PC-9 (cell line): ENCODE measurements at places on chromosomes 12 and 14. TPM values are rescaled to one million over a fixed set of nuclear protein-coding genes. Genes with fewer than 3 reads are reported as not detected.
A peak's percentile ranks its signal among the peaks of the same experiment; 100 is the strongest.

- H3K27me3 ChIP-seq: no peaks in the 10 kb centered on the region
- no peak for DNase-seq
- H3K27ac ChIP-seq: no peak overlapping the region
- no peaks in the 10 kb centered on the region for H3K4me1 ChIP-seq
- H3K36me3 ChIP-seq: no peaks in the 10 kb centered on the region
- H3K4me3 ChIP-seq: no peak overlapping the region
Measured at GRCh38 chr14:34277191-34277590, 184.8 kb downstream of the SPTSSA start.

GRCh38 chr14:61668282-61668681 lies 27.0 kb upstream of the HIF1A start:
- H3K36me3 ChIP-seq: no peaks in the 10 kb centered on the region
- DNase-seq: peak; percentile 18
- H3K27ac ChIP-seq: peak overlapping the region; percentile 80
- H3K4me1 ChIP-seq: peaks cover 43% of the 10 kb centered on the region
- H3K4me3 ChIP-seq: no peak overlapping the region

- no peaks in the 10 kb centered on the region for H3K36me3 ChIP-seq
- H3K4me1 ChIP-seq: peaks cover 7% of the 10 kb centered on the region
- DNase-seq: no peak
- H3K27ac ChIP-seq: no peak overlapping the region
Measured at GRCh38 chr12:94792693-94793092, 142.3 kb upstream of the TMCC3 start.

The TPPP2 gene
- total RNA-seq: not detected in 2 replicates

The MYH6 gene
- total RNA-seq: not detected in 2 replicates

DNA sequence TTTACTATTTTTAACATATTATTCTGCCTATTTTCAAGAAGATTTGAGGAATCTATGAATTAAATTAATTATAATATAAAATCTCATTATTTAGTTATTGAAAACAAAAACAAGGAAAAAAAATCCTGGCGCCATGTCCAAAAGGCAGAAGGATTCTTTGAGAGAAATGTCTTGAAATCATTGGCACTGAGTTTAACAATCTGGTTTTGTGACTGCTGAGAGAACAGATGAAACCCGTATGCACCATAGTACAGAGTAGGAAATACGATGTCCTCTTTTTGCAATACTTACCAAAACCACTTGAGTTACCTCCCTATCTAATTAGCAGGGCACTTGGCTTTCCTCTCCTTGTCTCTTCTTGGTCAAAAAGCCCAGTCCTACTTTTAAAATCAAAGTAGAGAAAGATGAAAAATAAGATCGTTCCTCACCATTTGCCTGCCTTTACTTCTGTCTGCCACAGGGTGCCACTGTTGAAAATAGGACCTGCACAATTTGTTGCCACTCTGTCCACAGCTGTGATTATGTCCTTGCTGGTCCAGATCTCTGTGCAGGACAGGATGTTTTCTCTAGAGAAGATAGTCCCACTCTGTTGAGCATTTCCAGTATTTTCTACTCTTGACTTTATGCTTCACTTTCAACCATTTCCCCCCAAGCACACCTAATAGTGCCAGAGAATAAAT lies 179.7 kb downstream of the PDZRN4 start:
- H3K4me1 ChIP-seq: no peaks in the 10 kb centered on the region
- H3K4me3 ChIP-seq: no peak overlapping the region
- DNase-seq: no peak

DNA sequence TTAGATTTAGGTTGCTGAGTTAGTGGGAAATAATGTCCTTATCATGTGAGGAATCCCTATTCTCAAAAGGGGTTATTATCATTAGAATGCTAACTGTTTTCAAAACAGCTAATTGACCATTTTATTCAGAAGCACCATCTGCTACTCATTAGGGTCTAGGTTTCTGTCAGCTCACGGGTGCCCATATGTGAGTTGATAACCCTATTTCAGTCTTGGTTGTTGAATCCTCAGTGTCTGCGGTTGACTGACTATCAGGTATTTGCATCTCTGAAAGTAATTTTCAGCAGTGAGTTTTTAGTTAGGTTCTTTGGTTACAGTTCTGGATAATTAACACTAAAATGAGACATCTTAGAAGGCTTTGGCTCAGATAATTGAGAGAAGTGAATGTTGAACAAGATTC lies 1404.0 kb downstream of the AACS start:
- H3K4me3 ChIP-seq: no peak overlapping the region
- H3K4me1 ChIP-seq: no peaks in the 10 kb centered on the region
- H3K27me3 ChIP-seq: no peaks in the 10 kb centered on the region
- DNase-seq: no peak
- no peaks in the 10 kb centered on the region for H3K36me3 ChIP-seq
- no peak overlapping the region for H3K27ac ChIP-seq

The SERPINA10 gene
- total RNA-seq: not detected in 2 replicates

The POTEM gene
- total RNA-seq: not detected in 2 replicates

DNA sequence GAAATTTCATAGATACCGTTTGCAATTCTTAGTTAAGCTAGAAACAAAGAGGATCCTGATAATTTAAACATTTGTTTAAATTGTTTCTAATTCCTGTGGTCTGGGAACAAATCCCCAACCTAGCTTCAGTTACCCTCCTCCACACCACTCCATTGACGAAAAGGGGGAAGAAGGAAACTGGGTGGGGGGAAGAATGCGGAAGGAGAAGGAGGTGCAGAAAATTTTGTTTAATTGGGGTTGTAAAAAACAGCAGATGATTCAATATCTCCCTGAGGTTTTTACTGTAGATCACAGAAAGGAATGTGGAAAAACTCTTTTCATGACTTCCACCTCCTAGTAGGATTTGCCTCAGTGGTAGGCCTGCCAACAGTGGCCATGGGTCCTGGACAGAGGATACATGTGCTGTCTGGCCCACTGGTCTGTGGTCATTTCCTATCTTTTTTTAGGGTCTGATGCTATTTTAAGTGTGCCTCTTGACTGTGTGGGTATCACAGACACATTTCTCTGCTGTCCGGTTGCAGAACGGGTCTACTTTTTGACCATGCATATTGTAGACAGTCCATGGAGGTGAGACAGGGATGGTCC lies 122.9 kb upstream of the PCED1B start:
- no peaks in the 10 kb centered on the region for H3K36me3 ChIP-seq
- H3K4me3 ChIP-seq: no peak overlapping the region
- H3K27me3 ChIP-seq: no peaks in the 10 kb centered on the region

- H3K36me3 ChIP-seq: no peaks in the 10 kb centered on the region
- peaks cover 10% of the 10 kb centered on the region; the same call in 1 of the 2 replicates for H3K4me1 ChIP-seq
- H3K4me3 ChIP-seq: peak overlapping the region; percentile 40; the same call in 1 of the 2 replicates
- peaks cover 9% of the 10 kb centered on the region; the same call in 1 of the 2 replicates for H3K27me3 ChIP-seq
- no peak for DNase-seq
- no peak overlapping the region for H3K27ac ChIP-seq
Measured at GRCh38 chr12:53696655-53697331, 20.9 kb upstream of the ATP5MC2 start.

DNA sequence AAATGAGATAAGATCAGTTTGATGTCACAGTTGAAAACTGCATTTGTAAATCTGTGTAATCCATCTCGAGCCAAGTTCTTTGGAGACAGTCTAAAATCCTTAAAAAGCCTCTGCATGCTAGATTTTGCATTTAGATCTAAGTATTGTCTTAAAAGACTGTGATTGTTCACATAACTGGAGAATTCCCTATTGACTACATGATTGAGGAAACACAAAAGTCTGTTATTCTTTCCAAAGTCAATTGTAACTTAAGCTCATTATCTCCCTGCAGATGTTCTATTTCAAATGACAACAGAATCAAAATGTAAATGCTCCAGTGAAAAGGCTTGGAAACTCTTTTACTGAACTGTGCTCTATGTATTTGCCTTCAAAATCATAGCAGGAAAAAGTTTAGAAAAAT lies 77.8 kb downstream of the MYF5 start:
- no peaks in the 10 kb centered on the region for H3K36me3 ChIP-seq
- H3K4me3 ChIP-seq: no peak overlapping the region
- no peak overlapping the region for H3K27ac ChIP-seq

DNA sequence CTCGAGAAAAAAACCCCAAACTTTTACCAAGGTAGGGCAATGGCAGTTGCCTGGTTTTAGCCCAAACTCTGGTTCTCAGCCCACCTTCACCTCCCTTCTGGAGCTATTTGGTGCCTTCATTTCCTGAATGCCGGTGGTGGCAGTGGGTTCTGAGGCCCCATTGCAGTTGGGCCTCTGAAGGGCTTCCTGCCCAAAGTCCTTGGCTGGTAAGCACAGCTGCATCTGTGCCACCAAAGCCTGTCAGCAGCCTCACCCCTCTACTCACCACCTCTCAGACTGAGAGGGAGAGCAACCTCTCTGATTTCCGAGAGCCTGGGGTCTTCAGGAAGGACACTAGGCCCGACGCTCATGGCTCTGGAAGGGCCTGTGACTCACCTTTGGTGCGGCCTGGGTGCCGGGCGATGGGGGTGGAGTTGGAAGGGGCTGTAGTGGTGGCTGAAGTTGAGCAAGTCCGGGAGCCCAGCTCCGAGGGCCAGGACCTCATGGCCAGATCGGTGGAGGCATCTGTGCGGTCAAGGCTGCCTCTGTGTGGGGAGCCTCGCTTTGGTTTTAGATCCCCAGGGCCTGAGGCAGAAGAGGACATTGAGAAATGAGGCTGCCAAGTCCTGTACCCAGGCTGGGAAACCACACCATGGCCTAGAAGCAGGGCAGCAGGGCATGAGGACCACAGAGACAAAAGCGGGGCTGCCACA lies 38.6 kb upstream of the GPR68 start:
- no peaks in the 10 kb centered on the region for H3K27me3 ChIP-seq
- H3K4me3 ChIP-seq: no peak overlapping the region
- no peak for DNase-seq
- H3K4me1 ChIP-seq: no peaks in the 10 kb centered on the region
- H3K36me3 ChIP-seq: no peaks in the 10 kb centered on the region

GRCh38 chr12:80593766-80594165 lies 113.7 kb upstream of the MYF6 start:
- no peaks in the 10 kb centered on the region for H3K36me3 ChIP-seq
- no peak overlapping the region for H3K4me3 ChIP-seq
- no peaks in the 10 kb centered on the region for H3K27me3 ChIP-seq
- H3K4me1 ChIP-seq: no peaks in the 10 kb centered on the region; the same call in 1 of the 2 replicates
- no peak overlapping the region for H3K27ac ChIP-seq

DNA sequence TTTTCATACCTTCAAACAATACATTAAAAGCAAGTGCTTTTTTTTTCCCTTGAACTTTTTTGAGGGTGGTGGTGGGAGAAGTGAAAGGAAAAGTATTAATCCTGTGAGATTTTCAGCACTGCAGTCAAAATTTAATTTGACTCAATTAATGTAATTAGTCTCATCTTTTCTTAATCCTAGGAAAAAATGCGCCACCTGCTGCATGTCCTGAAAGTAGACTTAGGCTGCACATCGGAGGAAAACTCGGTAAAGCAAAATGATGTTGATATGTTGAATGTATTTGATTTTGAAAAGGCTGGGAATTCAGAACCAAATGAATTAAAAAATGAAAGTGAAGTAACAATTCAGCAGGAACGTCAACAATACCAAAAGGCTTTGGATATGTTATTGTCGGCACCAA lies 52.2 kb downstream of the SPATA7 start:
- no peaks in the 10 kb centered on the region for H3K4me1 ChIP-seq
- H3K36me3 ChIP-seq: no peaks in the 10 kb centered on the region
- H3K27ac ChIP-seq: no peak overlapping the region

DNA sequence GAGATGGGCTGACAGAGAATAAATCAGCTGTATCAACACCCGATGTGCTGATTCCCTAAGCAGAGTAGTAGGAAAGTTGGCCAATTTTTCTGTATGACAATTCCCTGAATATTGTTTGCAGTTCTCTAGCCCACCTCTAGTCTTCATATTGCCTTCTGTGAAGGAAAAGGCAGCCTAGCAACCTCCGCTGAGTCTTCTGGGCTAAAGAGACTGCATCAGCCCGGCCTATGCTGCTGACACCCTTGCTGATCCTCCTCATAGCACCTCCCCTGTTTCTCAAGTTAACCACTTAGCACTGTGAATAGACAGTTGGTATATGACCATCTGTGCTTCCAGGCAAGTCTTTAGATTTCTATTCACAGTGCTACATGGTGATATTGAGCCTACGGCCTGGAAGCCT lies 161.1 kb upstream of the EGLN3 start:
- H3K4me1 ChIP-seq: peaks cover 31% of the 10 kb centered on the region
- H3K4me3 ChIP-seq: no peak overlapping the region
- DNase-seq: no peak

DNA sequence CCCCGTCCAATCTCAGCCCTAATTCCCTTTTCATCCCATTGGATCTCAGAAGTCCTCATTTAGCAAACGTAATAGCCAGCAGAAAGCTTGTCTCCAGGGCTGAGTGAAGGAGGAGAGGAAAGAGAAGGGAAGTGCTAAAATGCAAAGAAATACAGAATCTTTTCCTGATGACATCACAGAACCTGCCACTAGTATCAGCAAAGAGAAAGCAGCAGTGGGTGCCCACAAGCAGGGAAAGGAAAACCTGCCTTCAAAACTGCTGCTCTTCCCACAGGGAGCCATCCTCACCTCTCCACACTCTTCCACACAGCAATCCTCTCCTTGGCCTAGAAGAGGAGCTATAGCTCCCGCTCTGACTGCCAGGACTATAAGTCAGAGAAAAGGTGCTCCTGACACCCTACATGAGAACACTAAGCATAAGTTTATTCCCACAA lies 11.3 kb downstream of the MED13L start:
- H3K27me3 ChIP-seq: no peaks in the 10 kb centered on the region
- DNase-seq: no peak
- H3K36me3 ChIP-seq: no peaks in the 10 kb centered on the region
- no peak overlapping the region for H3K4me3 ChIP-seq
- peaks cover 29% of the 10 kb centered on the region for H3K4me1 ChIP-seq

- no peak overlapping the region for H3K4me3 ChIP-seq
- H3K36me3 ChIP-seq: no peaks in the 10 kb centered on the region
- H3K27ac ChIP-seq: no peak overlapping the region
- no peaks in the 10 kb centered on the region for H3K4me1 ChIP-seq
- DNase-seq: no peak
- H3K27me3 ChIP-seq: peaks cover 28% of the 10 kb centered on the region
Measured at GRCh38 chr14:69838881-69839416, 40.3 kb upstream of the SMOC1 start.

The RAD9B gene
- 1.6 and 2.3 TPM in 2 replicates for total RNA-seq

DNA sequence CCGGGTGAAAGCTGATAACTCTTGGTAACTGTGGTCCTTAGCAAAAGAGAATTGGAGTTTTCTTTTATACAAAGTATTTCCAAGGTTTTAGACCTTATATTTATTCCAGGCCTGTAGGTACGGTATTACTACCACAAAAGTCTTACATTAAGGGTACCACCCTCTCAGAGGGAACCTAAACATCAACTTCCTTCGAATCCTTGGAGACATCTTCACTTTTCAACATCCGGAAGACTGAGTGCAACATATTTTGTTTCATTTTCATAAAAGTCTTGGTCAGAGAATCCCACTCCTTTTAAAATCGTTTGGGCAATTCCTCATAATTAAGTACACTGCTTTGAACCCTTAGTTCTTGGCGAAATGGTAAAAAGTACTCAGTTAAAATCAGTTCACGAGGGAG lies 1.2 kb downstream of the CNOT2 start:
- H3K27me3 ChIP-seq: no peaks in the 10 kb centered on the region
- H3K27ac ChIP-seq: peak overlapping the region; percentile 98
- peak overlapping the region; percentile 97 for H3K4me3 ChIP-seq
- H3K36me3 ChIP-seq: peaks cover 32% of the 10 kb centered on the region

GRCh38 chr12:3416159-3416558 lies 74.8 kb upstream of the PRMT8 start:
- peaks cover 90% of the 10 kb centered on the region for H3K27me3 ChIP-seq
- H3K36me3 ChIP-seq: no peaks in the 10 kb centered on the region
- no peak overlapping the region for H3K4me3 ChIP-seq
- DNase-seq: no peak
